Esophagus squamous epithelium (tissue), 5 donors: ENCODE measurements at places on chromosomes 11 and 22. TPM values are rescaled to one million over a fixed set of nuclear protein-coding genes. Genes with fewer than 3 reads are reported as not detected.

The ANKK1 gene
- total RNA-seq, result 0.21 TPM

The PRG3 gene
- not detected for total RNA-seq

The MRTFA gene
- total RNA-seq, result 56.3 TPM

The DDIAS gene
- 2.8 TPM for total RNA-seq

The MYOD1 gene
- not detected for total RNA-seq

The RNF215 gene
- 8.4 TPM for total RNA-seq

The FAT3 gene
- total RNA-seq, result 0.08 TPM

The OR10S1 gene
- not detected for total RNA-seq

The OR52E8 gene
- not detected for total RNA-seq

The OR5P2 gene
- total RNA-seq, result 1.5 TPM

The PNPLA5 gene
- not detected for total RNA-seq

- no peak for DNase-seq
Measured at GRCh38 chr11:11572386-11572785, 49.4 kb downstream of the GALNT18 start.

GRCh38 chr11:34775417-34775888 lies 140.7 kb downstream of the APIP start:
- no peak for DNase-seq

DNA sequence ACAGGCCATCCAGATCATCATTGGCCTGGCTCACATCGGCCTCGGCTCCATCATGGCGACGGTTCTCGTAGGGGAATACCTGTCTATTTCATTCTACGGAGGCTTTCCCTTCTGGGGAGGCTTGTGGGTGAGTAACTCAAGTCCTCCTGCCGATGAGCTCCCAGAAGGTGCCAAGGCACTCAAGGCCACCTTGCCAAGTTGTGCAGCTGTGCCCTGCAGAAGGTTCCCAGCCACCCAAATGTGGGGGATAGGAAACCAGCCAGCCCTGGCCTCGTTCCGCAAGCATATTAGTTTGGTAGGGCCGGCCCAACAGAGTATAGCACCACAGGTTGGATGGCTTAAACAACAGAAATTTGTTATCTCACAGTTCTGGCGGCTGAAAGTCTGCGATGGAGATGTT lies 4.0 kb downstream of the MS4A8 start:
- DNase-seq, result no peak

DNA sequence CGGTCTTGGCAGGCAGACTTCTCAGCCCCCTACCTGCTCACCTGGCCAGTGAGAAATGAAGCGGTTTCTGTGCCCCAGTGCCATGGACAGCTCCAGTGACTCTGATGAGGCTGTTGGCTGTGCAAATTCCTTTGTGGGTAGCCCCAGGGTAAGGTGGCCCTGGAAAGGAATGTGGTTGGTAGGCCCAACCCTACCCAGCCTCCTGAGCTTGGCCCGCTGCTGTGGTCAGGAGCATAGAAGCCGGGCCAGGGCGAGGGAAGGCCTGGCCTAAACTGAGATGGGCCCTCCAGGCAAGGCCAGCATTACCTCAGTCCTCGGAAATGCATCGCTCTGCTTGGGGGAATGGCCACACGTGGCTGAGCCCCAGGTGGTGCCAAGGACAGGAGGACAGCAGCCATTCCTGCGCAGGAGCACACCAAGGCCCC lies 16.9 kb downstream of the DAGLA start:
- DNase-seq, result no peak

GRCh38 chr22:48968201-48968959 lies 859.3 kb downstream of the BRD1 start:
- no peak for DNase-seq

DNA sequence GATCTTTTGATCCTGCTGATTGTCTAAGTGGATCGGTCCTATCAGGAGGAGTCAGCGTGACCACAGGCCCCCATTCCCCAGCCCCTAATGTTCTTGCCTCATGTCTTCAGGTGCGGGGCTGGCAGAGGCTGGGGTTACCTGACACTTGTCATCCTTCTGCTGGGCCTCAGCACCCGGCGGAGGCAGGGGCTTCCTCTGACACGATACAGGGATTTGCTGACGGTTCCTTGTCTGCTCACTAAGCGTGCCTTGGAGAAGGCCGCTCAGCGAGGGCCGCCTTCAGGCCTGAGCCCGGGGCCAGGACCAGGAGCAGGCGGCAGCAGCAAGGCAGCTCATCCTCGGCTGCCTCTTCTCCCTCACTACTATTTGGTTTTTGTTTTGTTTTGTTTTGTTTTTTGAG lies 45.7 kb upstream of the KCNQ1OT1 start:
- no peak for DNase-seq

DNA sequence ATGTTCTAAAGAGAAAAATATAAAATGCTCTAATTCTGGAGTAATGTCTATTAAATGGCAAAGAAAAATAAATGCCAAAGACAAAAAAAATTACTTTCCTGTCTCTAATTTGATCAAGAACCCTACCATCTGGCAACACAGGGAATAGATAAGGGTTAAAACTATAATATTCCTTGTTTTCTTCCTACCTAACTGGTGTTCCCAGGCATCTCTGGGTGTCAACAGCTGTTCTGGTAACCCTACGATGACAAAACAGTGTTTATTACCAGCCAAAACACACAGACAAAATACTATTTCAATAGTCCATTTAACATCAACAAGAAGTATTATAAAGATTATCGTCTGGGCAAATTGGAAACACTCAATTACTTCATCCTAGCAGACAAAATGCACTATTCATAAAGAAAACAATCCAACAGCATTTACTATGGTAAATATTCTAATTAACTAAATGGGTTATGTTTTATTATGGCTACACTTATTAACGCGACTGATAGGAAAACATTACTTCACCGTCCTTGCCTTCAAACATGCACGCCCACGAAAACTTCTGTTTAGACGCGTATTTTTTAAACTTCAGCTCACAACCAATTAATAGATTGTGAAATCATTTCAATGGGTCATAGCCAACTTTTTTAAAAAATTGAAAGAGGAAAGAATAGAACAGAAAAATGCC lies 50.6 kb downstream of the LGR4 start:
- no peak for DNase-seq

- DNase-seq, result no peak
Measured at GRCh38 chr22:41498303-41498835, 29.5 kb downstream of the ACO2 start.

- no peak for DNase-seq
Measured at GRCh38 chr11:70156291-70157037, 46.6 kb upstream of the FADD start.

GRCh38 chr11:63375434-63375833 lies 5.8 kb downstream of the SLC22A9 start:
- DNase-seq, result no peak

- no peak for DNase-seq
Measured at GRCh38 chr11:4211991-4212390, 117.4 kb downstream of the RRM1 start.

DNA sequence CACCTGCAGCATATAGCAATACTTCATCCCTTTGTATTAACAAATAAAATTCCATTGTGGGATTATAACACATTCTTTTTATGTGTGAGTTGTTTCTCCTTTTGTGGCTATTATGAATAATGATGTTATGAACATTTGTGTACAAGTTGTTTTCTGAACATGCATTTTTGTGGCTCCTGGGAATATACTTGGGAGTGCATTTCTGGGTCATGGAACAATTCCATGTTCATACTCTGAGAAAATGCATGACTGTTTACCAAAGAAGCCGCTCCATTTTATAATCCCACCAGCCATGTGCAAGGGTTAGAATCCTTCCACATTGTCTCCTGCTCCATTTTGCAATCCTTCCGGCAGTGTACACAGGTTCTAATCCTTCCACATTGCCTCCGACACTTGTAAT lies 713.8 kb downstream of the TBC1D22A start:
- DNase-seq, result no peak

DNA sequence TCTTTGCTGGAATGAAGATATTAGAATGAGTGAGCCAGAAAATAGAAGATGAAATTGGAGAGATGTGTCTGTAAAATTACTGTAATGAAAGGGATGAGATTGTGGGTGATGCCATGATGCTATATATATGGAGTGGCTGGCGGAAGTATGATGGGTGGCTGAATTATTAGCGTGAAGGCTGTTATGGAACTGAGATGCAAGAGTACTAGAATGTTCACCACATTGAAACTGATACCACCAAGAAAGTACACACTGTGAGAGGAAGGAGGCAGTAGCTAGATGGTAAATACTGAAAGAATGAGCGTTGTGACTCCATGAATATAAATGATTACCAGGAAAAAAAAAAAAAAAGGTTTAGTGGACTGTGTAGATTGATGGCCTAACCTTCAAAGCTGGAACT lies 411.9 kb downstream of the CNTN5 start:
- DNase-seq, result no peak

GRCh38 chr11:18027475-18027874 lies 14.6 kb upstream of the SERGEF start:
- no peak for DNase-seq
